Eye (tissue), 1 donor: ENCODE measurements at places on chromosomes 13 and 19.
A peak's percentile ranks its signal among the peaks of the same experiment; 100 is the strongest.

GRCh38 chr19:33750587-33751435 is 45.9 kb upstream of the KCTD15 start:
- no peak for DNase-seq

DNA sequence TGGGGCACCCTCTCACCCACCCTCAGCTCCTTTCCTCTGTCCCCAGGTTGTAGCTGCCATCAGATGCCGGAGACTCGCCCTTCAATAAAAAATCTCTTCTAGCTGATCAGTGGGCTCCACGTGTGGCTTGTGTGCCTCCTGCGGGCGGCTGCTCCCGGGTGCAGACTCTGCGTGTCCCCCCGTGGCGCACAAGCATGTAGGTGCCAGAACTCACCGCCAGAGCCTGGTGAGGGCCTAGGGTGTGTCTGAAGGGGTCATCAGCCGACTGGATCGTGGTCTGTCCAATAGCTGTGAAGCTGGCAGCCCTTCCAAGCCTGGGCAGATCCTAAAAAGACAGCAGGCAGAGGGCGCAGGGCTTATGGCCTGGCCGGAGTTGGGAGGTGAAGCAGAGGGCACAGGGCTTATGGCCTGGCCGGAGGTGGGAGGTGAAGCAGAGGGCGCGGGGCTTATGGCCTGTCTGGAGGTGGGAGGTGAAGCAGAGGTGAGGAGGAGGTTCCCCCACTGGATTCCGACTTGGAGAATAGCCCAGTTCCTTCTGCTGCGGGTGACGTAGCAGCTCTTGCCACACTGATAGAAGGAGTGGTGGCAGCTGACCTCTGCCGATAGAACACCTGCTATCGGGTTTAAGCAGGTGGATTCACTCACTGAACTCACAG is 11.7 kb downstream of the NOP53 start:
- DNase-seq = no peak

- DNase-seq = peak; percentile 9
Observed at GRCh38 chr19:7926727-7927604, 1.0 kb upstream of the CTXN1 start.

DNA sequence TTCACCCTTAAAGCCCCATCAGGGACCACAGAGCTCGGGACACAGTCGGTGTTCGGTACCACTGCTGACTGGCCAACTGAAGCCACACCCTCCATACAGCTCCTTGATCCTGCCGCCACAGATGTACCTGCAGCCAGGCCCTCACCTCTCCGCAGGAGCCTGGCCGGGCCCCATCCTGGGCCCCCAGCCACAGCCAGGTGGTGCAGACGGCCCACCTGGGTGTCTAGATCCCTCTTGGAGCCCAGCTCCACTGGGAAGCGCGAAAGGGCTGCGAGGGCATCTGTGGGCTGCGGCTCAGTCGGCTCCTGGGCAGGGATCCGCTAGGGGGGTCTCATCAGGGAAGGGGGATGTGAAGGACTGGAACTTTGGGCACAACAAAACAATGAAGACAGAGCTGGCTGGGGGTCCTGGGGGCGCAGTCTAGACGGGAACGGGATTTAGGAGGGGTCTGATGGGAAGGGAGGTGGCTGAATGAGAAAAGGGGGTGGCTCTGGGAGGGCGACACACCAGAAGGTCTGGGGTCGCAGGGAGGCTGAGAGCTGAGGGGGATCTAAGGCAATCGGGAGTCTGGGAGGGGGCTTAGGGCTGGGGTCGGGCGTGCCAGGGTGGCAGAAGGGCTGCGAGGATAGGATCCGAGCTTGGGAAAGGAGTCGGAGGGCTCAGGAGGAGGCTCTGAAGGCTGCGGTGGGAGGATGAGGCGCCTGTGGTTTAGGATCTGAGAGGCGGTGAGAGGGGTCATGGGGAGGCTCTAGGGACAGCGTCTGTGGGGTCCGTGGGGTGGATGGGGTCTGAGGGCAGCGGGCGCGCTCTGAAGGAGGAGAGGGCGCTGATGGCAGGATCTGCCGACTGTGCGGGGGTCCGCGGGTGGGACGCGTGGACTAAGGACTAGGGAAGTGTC is 15.8 kb downstream of the PRODH2 start:
- no peak for DNase-seq
